ENCODE measurements at places on chromosomes 1 and 21.

DNA sequence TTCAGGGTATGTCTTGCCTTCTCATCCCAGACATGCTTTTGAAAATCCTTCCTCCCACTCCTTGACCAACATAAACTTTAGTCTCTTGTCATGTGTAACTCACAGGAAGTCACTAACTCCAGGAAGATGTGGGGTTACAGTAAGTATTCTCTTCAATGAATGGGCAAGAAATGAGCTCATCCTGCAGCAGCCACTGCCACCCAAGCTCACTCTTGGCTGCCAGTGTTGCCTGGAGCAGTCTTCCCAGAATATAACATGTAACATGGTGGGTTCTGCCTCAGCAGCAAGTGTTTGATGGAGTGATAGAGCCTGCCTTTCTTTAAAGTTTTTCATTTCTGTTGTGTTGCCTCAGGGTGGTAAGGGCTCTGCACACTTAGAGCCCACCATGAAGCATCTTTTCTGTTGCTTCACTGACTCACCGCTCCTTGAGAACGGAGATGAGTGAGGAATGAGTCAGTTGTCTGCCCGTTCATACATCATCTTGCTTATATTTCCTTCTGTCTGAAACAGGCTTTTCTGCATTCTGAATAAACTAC lies 187.0 kb downstream of the TPR start:
- DNase-seq = peak; percentile 58

DNA sequence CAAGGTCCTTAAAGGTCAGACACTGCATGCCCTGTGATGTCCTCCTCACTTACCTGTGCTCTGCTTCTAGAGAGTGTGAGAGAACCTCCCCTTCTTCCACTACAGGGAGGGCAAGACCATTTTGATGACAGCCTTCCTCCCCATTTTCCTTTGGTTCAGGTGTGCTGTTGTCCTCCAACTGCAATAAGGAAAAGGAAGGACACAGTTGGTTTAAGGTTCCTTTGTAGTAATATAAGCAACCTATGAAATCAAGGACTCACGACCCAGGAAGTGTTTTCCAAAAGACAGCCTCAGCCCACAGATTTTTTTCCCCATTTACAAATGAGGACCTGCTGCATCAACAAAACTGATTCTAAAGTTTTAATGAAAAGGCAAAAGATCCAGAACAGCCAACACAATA lies 6.6 kb upstream of the CCDC17 start:
- no peak for DNase-seq

DNA sequence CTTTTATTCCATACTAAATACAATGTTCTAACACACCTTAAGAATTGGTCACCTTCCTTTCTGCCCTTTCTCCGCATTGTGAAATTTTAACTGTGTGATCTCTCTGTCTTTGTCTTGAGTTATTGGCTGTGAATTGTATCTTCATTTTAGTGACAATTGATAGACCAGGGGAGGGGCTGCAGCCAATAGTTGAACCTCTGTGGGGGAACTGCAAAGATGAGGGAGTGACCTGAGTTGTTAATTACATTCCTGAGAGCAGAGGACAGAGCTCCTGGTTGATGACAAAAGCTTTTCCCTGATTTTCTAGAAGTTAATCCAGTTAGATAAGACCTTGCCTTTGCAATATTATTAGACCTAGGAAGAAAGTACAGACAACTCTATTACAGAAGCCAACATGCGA lies 1535.7 kb downstream of the BRINP3 start:
- DNase-seq = no peak

GRCh38 chr21:36707763-36708285 lies 8.9 kb downstream of the SIM2 start:
- DNase-seq = no peak

DNA sequence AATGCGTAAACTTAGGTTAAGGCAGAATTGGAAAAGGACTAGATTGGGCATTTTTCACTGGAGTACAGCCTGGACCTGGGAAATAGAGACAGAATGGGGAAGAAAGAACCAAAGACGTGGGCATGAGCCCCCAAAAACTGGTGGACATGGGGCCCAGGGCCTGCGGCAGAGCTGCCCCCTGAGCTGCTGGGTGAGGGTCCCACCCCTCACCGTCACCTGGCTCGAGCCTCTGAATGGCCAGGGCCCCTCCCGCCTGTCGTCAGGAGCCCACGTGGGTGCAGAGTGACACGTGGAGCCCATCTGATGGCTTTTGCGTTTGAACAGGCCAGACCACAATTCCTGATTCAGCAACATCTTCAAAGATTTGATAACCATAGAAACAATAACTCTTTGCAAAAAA lies 360.9 kb upstream of the VAMP3 start:
- no peak for DNase-seq

GRCh38 chr1:198612471-198613260 lies 26.2 kb upstream of the PTPRC start:
- no peak for DNase-seq

- DNase-seq = no peak
Measured at GRCh38 chr1:9845914-9846313, 22.1 kb upstream of the CLSTN1 start.

DNA sequence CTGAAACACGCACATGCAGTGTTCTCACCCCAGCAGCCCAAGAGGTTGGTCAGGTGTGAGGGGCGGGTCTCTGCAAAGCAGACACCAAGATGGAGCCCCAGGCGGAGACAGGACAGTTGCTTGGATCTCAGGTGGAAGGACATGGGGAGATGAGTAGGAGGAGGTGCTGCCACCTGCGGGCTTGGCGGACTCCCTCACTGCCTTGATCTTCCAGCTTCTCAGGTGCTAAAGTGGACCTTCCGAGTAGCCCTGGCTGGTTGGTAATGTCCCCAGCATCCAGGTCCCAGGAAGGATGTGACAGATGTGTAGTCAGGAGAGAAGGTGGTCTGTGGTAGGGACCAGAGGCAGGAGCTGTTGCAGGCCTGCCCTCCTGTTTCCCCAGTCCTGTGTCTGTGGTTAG lies 114.1 kb downstream of the AJAP1 start:
- no peak for DNase-seq

- no peak for DNase-seq
Measured at GRCh38 chr1:162476620-162477019, 21.0 kb upstream of the UHMK1 start.

- no peak for DNase-seq
Measured at GRCh38 chr1:192201303-192201702, 43.0 kb downstream of the RGS18 start.

DNA sequence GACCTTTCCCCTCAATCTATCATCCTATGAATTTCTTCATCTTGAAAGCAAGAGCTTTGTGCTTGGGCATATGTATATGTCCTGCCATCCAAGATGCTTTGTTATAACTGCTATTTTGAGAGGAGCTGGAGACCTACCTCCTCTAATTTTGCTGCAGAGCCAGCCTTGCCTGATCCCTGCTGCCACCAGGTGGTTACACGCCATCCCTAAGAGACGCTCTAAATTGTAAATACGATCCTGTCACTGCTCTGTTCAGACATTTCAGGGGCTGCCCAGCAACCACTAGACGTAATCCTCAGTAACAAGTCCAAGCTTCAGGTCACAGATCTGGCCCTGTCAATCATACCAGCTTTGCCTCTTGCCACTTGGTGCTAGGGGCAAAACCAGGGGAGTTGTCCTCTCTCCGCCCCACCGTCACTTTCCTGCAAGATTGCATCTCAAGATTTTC lies 32.9 kb downstream of the GPA33 start:
- DNase-seq = peak; percentile 10

All from T1000 (cell line).